ENCODE measurements at places on chromosomes 1 and 21.
A peak's percentile ranks its signal among the peaks of the same experiment; 100 is the strongest.

- no peak for DNase-seq
Observed at GRCh38 chr1:65418522-65419185, 1.8 kb upstream of the LEPR start.

DNA sequence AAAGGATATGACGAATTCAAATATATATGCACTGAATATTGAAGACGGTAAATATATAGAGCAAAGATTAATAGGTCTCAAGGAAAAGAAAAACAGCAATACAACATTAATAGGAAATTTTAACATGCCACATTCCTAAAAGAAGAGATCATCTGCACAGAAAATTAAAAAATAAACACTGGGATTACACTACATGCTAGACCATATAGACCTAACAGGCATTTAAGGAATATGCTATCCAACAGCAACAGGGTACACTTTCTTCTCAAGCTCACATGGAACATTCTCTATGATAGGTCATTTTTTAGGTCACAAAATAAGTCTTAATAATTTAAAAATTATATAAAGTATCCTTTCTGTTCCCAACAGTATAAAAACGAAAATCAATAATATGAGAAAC is 1038.3 kb downstream of the KCNT2 start:
- peak; percentile 15 for DNase-seq

DNA sequence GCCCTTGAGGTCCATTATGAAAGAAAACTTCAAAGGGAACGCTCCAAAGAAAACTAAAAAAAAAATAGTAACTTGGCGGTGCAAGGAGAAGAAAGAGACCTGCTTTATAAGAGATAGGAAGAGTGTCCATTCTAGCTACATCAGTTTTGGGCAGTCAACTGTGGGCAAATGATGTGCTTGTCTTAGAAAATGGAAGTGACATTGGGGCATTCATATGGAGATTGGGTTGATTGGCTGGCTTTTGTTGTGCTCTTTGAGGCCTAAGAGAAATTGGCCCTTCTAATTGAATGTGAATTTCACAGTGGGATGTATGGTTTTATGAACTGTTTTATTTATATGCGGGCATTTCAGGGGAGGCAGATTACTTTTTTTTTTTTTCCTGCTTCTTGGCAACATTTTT is 13.2 kb downstream of the PPP1R12B start:
- no peak for DNase-seq

- no peak for DNase-seq
Observed at GRCh38 chr1:247286134-247286670, 30.3 kb downstream of the VN1R5 start.

GRCh38 chr1:36560621-36561360 is 78.1 kb upstream of the CSF3R start:
- no peak for DNase-seq

DNA sequence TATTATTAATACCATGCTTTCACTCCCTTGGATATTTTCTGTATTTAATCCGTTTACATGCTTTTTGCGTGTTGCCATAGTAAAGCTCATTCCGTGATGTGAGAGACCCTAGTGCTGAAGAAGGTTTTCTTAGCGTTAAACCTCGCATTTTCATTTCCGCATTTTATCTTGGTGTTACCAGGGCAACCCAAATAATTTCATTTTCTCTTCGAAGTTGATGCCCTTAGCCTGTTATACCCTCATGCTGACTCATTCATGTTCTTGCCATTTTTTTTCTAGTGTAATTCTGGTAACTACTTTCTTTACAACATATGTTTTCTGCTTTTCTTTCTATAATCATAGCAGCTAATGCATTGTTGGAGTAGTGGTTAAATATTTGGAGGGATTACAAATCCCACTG is 37.2 kb downstream of the LRRC8C start:
- no peak for DNase-seq

DNA sequence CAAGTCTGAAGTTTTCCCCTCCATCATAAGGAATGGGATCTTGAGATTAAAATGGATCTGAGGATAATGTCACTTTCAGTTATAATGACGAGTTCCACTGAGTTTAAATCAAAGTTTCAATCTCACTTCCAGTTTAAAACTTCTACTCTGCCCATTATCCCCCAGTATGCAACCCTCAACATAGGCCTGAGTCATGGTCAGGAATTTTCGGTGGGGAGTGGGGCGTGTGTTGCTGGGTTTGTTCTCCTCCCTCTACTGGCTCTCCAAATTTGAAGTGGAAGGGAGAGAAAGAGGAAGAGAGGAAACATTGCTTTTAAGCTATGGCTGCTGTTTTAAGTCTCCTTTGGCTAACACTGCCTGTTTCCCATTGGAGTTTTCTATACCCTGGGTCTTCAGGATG is 152.9 kb downstream of the TM2D1 start:
- DNase-seq = no peak

- peak; percentile 65 for DNase-seq
Observed at GRCh38 chr1:86705665-86705985, 1.2 kb downstream of the SH3GLB1 start.

DNA sequence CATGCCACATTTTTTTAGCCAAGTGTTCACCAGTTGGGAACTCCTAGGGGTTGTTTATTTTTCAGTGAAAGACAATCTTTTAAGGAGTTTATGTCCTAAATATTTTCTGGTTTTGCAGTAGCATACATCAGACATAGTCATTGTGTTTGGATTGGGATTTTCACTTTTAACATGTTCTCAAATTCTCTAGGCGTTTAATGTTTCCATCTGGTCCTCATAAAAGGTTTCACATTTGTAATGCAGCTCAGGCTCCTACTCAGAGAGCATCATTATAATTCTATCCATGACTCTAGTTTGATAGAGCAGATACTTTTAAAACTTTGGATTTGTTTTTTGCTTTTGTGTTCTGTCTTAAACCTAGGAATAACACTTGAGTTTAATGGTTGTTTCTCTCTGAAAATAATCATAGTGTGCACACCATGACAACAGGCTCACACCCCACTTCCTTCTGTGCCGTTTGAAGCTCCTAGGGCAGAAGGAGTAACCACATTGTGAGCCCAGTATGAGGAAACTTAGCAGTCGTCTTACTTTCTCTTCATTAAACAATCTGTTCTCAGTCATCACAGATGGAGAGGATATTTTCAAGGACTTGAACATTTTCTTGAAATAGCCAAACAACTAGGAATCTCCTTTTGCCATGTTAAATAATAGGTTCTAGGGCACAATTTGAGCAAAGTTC is 219.6 kb downstream of the PDE4B start:
- DNase-seq = peak; percentile 63

GRCh38 chr1:59359325-59359724 is 62.4 kb downstream of the FGGY start:
- DNase-seq = no peak

- DNase-seq = no peak
Observed at GRCh38 chr1:233242827-233243483, 52.6 kb downstream of the PCNX2 start.

DNA sequence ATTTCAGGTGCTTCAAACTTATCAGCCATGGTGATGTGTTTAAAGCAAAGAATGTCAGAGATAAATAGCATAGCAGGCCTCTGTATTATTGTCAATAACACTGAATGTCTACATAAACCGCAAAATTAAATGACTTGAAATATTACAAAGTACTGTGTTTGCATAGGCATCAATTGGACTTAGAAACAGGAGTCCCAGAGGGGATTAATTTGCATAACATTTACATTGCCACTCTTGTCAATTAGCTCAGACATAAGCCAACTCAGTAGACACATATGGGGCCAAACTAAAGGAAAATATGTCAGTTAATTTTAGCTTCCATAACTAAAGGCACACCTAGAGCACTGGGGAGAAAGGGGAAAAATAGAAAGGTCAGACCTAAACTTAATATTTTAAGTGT is 814.5 kb upstream of the NEGR1 start:
- no peak for DNase-seq

DNA sequence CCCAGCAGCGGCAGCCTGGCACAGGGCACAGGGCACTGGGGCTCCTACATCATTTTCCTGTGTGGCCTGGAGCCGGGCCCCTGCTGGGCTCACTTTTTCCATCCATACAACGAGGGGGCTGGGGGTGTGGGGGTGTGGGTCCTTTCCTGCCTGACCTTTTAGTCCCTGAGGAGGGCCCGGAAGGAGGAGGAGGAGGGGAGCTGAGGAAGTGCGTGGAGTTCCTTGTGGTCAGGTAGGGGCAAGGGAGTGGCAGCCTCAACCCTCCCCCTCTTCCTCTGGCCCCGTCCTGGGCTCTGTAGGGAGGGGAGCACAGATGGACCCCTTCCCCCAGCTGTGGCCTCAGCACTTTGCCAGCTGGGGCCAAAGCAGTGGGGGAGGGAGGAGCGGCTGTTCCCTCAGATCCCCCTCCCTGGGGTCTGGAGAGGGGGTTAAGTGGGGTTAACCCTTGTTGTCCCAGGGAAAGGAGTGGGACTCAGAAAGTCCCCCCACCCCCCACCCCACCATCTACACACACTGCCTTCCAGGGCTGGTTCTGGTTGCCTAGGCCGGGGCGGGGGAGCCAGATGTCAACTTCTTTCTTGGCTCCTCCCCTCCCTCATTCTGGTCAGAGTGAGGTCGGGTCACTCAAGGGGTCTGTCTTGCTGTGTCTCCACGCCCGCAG is 5.7 kb downstream of the NTRK1 start:
- DNase-seq = no peak

GRCh38 chr1:201381130-201381529 is 3.6 kb upstream of the TNNT2 start:
- no peak for DNase-seq

- peak; percentile 17 for DNase-seq
Observed at GRCh38 chr21:35528116-35529042, 479.3 kb upstream of the RUNX1 start.

DNA sequence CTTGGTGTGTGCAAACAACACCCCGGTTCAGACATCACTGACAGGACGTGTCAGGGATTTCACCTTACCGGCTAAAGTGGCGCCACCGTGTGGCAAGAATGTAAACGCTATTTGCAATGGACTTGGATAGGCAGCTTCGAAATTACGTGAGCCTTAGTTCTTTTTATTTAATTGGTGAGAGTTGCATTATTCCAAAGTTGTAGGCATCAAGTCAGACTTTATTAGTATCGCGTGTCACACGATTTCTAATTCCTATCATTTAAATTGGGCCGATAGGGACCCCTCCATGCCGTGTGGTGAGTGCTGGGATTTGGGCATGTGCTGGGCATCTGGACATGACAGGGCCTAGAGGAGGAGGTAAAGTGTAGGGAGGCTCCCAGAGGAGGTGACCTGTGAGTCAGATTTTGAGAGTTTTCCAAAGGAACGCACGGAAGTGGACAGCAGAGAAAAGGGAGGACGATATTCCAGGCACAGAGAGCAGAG is 14.5 kb upstream of the CPT2 start:
- DNase-seq = peak; percentile 87

- DNase-seq = no peak
Observed at GRCh38 chr21:38350684-38351083, 93.9 kb downstream of the KCNJ15 start.
